Colonic mucosa (tissue), 4 donors: ENCODE measurements at places on chromosomes 13 and 19.
A peak's percentile ranks its signal among the peaks of the same experiment; 100 is the strongest.

DNA sequence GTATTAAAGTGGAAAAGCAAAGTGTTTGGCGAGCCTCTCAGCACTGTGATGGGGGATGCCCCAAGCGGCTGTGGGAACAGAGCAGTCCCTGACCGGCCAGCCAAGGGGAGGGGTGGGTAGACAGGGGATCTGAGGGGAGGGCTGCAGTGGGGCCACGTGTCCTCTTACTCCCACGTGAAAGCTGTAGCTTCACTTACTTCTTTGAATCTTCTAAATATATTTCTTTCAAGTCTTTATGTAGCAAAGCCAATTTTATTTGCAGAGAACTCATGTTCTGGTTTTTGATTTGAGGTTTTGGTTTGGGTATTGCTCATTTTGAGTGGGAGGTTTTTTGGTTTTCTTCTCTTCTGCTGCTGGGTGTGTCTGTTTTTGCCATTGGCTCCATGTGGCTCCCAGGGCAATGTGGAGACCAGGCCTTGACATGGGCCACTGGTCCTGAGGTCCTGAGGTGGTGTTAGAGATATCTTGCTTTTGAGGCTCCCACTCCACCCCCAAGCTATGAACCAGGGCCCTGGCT is 17.7 kb upstream of the OVOL3 start:
- DNase-seq: no peak

DNA sequence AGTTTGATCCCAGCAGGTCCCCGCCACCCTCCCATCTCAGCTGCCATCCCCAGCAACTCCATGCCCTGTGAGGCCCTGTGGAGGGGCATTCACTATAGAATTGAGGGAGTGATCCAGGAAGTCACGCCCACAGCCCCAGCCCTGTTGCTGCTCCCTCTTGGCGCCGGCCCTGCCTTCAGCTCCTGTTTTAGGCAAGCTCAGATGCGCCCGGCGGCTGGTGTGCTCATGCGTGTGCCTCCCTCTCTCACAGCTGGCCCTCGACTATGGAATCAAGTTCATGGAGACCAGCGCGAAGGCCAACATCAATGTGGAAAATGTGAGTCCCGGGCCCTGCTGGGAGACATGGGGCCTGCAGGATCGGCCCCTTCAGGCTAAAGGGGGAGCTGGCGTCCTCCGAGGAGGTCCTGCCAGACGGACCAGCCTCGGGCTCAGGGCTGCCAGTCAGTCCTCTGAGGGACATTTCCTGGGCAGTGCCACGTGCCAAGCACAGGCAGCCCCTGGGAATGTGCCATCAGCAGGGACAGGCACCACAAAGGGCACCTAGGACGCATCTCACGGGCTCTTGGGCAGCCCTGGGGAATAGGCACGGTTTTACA is 15.6 kb upstream of the HSH2D start:
- no peak for DNase-seq

DNA sequence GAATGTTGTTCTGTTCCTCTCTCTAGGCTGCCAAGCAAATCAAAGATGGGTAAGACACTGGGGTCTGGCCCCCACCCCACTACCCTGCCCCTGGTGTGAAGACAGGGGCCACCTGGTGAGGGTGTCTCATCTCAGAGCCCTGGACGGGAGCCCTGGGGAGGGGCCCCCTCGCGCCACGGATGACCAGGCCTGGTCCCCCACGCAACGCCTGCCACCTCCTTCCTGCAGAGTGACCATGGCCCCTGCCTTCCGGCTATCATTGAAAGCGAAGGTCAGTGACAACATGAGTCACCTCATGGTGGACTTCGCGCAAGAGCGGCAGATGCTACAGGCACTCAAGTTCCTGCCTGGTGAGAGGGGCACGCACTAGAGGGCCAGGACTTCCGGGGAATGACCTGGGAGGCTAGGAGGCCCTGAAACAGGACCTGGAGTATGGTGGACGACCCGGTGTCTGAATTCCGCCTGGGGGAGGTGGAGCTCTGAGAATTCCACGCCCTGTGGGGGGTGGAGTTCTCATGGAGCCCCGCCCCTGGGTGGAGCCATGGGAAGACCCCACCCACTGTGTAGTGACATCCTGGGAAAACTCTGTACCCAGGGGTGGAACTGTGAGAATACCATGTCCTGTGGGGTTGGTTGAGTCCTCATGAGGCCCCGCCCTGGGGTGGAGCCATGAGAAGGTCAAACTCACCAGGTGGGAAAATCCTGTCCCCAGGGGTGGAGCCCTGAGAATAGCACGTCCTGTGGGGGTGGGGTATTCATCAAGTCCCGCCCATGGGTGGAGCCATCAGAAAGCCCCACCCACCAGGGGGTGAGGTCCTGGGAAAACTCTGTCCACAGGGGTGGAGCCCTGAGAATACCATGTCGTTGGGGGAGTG is 6.1 kb downstream of the FSD1 start:
- peak; percentile 33 for DNase-seq

GRCh38 chr13:111922086-111922485 is 144.9 kb upstream of the SOX1 start:
- no peak for DNase-seq

DNA sequence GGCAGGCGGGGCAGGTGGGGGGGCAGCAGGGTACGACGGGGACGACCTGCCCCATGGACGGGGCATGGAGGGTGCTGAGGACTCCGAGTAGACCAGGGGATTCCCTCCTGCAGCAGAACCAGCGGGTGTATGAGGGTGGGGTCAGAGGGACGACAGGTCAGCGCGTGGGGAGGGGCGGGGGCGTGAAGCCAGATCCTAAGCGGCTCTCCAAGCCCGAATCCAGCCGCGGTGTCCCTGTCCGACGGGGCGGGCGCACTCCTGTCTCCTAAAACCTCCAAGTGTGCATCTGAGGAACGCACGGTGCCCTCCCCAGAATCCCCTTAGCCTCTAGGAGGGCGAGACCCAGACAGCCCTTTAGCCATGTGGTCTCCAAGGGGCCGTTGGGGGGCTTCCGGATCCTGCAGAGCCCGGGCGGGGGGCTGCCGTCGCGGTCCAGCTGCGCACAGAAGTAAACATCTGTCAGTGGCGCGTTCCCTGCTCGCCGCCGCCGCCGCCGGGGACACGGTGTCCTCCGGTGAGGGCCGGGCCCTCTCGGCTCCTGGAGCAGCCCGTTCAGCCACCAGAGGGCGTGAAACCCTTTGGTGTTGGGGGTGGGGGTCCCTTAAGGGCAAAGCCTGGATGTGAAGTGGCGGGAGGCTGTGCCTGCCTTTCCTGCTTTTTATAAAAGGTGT is 730 bp downstream of the NRTN start:
- peak; percentile 79 for DNase-seq

DNA sequence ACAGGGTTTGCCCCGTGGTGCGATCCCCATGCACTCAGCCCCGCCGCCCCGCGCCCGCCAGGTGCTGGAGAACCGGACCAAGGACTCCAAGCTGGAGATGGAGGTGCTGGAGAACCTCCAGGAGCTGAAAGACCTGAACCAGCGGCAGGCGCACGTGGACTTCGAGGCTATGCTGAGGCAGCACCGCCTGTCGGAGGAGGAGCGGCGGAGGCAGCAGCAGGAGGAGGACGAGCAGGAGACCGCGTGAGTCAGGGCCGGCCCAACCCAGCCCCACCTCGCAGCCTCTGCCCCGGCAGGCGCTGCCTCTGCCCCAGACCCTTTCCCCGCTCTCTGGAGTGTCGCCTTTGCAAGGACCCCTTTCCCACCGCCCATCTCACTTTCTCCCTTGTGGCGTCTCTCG is 11.3 kb downstream of the YJU2 start:
- no peak for DNase-seq

DNA sequence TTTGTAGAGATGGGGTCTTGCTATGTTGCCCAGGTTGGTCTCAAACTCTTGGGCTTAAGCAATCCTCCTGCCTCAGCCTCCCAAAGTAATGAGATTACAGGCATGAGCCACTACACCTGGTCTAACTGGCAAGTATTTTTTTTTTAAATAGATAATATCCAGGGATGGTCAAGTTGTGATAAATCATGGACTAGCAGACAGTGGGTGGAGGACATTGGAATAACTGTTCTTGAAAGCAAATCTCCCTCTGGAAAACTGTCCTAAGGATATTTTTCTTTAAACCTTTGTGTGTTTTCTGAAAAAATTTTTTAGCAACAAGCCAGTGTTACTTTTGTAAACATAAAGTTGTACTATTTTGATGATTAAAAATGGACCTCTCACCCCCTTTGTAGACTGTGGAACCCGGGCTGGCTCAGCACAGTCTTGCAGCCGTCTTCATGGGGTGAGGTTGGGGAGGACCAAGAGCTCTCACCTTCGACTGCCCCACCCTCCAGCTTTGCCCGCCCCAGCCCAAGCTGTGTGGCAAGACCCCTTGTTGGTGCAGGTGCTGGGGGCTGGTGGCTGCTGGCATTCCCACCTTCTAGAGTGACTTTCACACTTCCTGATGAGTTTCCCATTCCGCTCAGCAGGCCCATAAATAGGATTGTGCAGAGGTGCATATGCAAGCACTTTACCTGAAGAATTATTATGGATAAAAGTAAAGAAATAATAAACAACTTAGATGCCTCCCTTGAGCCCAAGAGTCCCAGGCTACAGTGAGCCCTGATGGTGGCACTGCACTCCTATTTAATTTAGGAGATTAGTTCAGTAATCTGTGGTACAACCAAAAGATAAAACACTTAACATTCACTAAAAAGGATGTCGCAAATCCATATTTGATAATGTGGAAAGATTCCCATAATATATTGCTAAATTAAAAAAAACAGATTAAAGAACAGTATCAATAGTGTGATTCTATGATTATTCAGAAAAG is 107.3 kb downstream of the GADD45B start:
- DNase-seq: no peak
